RWPE2 (cell line): ENCODE measurements at places on chromosomes 13 and 19.

GRCh38 chr13:94549232-94550061 is 46.5 kb downstream of the TGDS start:
- DNase-seq = peak; percentile 84
- no peaks in the 10 kb centered on the region for H3K27me3 ChIP-seq
- H3K36me3 ChIP-seq = no peaks in the 10 kb centered on the region
- H3K27ac ChIP-seq = peak overlapping the region; percentile 81

DNA sequence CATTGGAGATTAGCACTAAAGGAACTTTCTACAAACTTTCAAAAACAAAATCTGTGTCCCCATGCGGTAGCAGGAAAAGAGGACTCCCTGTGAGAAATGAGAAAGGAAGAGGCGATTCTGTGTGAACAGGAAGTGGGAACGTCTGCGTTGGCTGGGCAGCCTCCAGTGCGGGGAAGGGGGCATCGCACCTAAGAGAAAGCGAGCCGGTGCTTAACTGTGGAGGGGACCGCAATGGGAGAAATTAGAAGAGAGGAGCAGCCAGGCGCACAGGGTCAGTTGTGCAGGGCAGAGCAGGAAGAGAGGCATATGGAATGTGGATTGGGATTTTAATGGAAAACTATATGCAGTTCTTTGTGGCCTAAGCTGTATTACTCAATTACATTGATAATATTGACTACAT is 77.4 kb upstream of the DOCK9 start:
- no peaks in the 10 kb centered on the region for H3K27me3 ChIP-seq
- H3K4me1 ChIP-seq = peaks cover 34% of the 10 kb centered on the region
- DNase-seq = no peak
- H3K36me3 ChIP-seq = no peaks in the 10 kb centered on the region
- H3K4me3 ChIP-seq = no peak overlapping the region

- H3K27ac ChIP-seq = no peak overlapping the region
- no peak for DNase-seq
- no peaks in the 10 kb centered on the region for H3K4me1 ChIP-seq
- H3K27me3 ChIP-seq = no peaks in the 10 kb centered on the region
Observed at GRCh38 chr19:32196690-32197420, 148.6 kb upstream of the ZNF507 start.

- H3K27me3 ChIP-seq = no peaks in the 10 kb centered on the region
- H3K4me1 ChIP-seq = no peaks in the 10 kb centered on the region
- no peak overlapping the region for H3K27ac ChIP-seq
- peaks cover 78% of the 10 kb centered on the region for H3K36me3 ChIP-seq
Observed at GRCh38 chr13:51740698-51741097, 63.3 kb downstream of the DHRS12 start.

DNA sequence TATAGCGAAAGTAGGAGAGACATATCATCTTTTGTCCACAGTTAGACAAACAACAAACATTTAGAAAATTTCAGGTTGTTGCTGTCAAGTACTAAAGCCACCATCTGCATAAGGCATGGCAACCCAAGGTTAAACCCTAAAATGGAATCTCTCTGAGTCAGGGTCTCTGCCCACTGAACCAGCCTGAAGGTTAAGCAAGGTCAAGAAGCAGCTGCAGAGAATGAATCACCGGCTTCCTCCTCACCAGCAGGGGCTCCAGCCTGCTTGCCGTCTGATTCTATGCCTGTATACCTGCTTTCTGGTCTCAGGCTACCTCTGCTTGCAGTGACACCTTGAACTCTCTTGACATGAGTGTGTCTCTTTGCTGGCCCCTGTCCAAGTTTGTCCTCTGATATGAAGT is 726.2 kb upstream of the SGCG start:
- no peak overlapping the region for H3K4me3 ChIP-seq
- no peaks in the 10 kb centered on the region for H3K4me1 ChIP-seq
- no peak for DNase-seq
- no peaks in the 10 kb centered on the region for H3K36me3 ChIP-seq

GRCh38 chr19:12194827-12195731 is 32.2 kb downstream of the ZNF136 start:
- no peaks in the 10 kb centered on the region; the same call in 1 of the 2 replicates for H3K36me3 ChIP-seq
- H3K4me1 ChIP-seq = no peaks in the 10 kb centered on the region
- no peaks in the 10 kb centered on the region for H3K27me3 ChIP-seq
- peak overlapping the region; percentile 24 for H3K27ac ChIP-seq

GRCh38 chr13:24454056-24454455 is 58.5 kb downstream of the PARP4 start:
- peaks cover 53% of the 10 kb centered on the region for H3K36me3 ChIP-seq
- H3K27me3 ChIP-seq = no peaks in the 10 kb centered on the region
- no peak overlapping the region for H3K27ac ChIP-seq
- H3K4me1 ChIP-seq = no peaks in the 10 kb centered on the region
- no peak for DNase-seq

DNA sequence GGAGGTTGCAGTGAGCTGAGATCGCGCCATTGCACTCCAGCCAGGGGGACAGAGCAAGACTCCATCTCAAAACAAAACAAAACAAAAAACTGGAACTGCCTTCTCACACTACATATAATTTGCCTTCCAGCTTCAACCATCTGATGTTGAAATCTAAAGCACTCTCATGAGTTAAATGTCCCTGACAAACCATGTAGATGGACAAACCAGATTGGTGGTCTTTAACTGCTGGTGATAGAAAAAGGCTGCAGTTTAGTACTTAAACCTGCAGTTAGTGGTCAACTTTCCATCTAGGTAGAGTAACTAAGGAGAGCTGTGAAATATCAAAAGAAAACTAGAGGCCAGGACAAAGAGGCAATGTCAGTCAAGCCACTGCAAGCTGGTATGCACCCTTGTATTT is 5.8 kb upstream of the C19orf84 start:
- no peak overlapping the region for H3K27ac ChIP-seq
- H3K27me3 ChIP-seq = no peaks in the 10 kb centered on the region
- no peak overlapping the region for H3K4me3 ChIP-seq

GRCh38 chr19:13057147-13057572 is 45.5 kb downstream of the LYL1 start:
- no peak for DNase-seq
- peaks cover 52% of the 10 kb centered on the region for H3K4me1 ChIP-seq
- no peaks in the 10 kb centered on the region for H3K36me3 ChIP-seq
- peak overlapping the region; percentile 98 for H3K27ac ChIP-seq
- H3K27me3 ChIP-seq = no peaks in the 10 kb centered on the region
- no peak overlapping the region for H3K4me3 ChIP-seq

- no peak for DNase-seq
- peaks cover 12% of the 10 kb centered on the region for H3K4me1 ChIP-seq
- H3K36me3 ChIP-seq = no peaks in the 10 kb centered on the region
- H3K27ac ChIP-seq = no peak overlapping the region
- H3K4me3 ChIP-seq = no peak overlapping the region
Observed at GRCh38 chr13:108200781-108201398, 14.4 kb downstream of the LIG4 start.

DNA sequence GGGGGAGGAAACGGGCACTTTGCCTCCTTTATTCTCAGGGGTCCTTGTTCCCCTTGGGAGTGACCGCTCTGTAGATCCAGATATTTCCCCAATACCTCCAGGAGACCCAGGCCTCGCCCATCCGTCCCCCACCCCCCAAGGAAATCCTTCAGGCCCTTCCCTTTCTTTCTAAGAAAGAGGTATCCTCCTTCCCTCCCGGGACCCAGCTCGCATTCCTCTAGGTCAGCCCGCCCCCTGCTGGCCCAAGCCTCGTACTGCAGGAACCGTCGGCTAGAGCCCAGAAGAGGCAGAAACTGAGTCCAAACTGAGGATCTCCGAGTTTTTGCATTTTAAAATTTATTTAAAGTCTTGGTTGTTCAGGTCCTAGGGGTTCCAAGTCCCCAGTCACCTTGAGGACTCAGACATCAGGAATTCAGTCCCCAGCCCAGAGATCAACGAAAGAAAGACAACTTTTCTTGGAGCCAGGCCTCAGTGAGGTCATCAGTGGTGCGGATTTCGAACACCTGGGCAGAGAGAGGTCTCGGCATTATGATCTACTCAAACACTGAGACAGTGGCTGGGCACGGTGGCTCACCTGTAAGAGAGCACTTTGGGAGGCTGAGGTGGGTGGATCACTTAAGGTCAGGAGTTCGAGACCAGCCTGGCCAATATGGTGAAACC is 7.5 kb upstream of the LRFN1 start:
- no peak overlapping the region for H3K4me3 ChIP-seq
- H3K36me3 ChIP-seq = no peaks in the 10 kb centered on the region
- no peaks in the 10 kb centered on the region for H3K27me3 ChIP-seq
- H3K4me1 ChIP-seq = no peaks in the 10 kb centered on the region
- no peak overlapping the region for H3K27ac ChIP-seq
- no peak for DNase-seq

DNA sequence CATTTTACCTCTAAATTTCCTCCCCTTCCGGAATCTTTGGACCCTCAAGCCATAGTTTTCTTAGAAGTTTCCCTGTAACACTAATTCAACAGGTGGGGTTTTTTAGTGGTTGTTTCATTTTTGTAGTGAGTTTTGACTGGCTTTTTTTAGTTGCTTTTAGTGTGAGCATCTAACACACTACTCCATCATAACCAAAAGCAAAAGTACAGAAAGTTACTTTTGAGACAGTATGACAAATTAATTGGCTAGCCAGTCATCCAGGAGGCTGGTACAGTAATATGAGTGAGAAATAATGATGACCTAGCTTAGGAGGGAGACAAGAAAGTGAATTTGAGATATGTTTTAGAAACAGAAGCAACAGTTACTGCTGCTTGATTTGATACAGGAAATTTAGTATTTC is 71.5 kb downstream of the DNAJC15 start:
- H3K27me3 ChIP-seq = no peaks in the 10 kb centered on the region
- H3K4me3 ChIP-seq = no peak overlapping the region
- no peak overlapping the region for H3K27ac ChIP-seq
- DNase-seq = no peak

DNA sequence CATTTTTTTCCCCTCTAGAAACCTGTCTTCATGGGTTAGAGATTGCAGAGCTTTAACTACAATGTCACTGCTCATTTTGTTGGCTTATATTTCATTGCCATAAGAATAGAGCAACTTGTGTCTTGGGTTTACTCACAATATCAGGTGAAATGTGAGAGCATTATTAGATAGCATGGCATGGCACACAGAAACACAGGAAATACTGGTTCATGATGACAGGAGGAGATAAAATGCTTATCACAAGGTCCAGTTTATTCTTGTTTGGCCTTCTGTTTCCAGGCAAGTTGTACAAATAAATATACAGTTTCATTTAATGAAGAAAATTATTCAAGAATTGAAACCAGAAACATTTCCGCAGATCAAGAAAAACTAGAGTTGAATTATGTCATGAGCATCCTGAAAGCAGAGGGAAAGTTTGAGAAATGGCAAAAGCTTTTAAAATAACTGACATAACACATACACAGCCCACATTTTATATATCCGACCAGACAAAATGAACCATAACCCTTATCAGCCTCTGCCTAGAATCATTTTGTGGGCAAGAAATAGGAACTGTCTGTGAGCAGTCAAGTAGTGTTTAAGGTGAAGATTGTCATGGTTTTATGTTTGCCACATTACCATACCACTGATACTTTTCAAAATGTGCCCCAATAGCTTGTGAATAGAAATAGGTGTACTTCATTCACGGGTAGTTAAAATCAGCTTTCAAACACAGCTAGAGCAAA is 297.9 kb upstream of the ARGLU1 start:
- no peak overlapping the region for H3K4me3 ChIP-seq
- H3K36me3 ChIP-seq = no peaks in the 10 kb centered on the region
- H3K27ac ChIP-seq = no peak overlapping the region
- H3K4me1 ChIP-seq = no peaks in the 10 kb centered on the region
- H3K27me3 ChIP-seq = peaks cover 3% of the 10 kb centered on the region
- no peak for DNase-seq
